T-helper 17 cell (primary cell): ENCODE measurements at places on chromosomes 1 and 21.

GRCh38 chr1:33680281-33680840, 183.5 kb upstream of the HMGB4 start:
- no peak for DNase-seq

GRCh38 chr1:201149400-201149799, 4.9 kb downstream of the TMEM9 start:
- no peak for DNase-seq

GRCh38 chr1:81554108-81554507, 246.6 kb upstream of the ADGRL2 start:
- DNase-seq: no peak

GRCh38 chr1:66253330-66253921, 280.5 kb upstream of the SGIP1 start:
- no peak for DNase-seq

- DNase-seq: no peak
These were observed 19.8 kb downstream of the SPOCD1 start for GRCh38 chr1:31795801-31796621.

- DNase-seq: no peak
These were observed 103.3 kb downstream of the PEX14 start for GRCh38 chr1:10578070-10578469.

GRCh38 chr1:229862017-229862774, 204.8 kb upstream of the GALNT2 start:
- DNase-seq: no peak

GRCh38 chr1:87134625-87135328, 193.9 kb upstream of the LMO4 start:
- DNase-seq: no peak

GRCh38 chr1:93824834-93825233, 54.2 kb downstream of the DNTTIP2 start:
- no peak for DNase-seq

GRCh38 chr1:7171574-7171973, 386.3 kb downstream of the CAMTA1 start:
- DNase-seq: no peak

- DNase-seq: no peak
These were observed 126.5 kb downstream of the CAPN8 start for GRCh38 chr1:223538981-223539380.

GRCh38 chr1:174134003-174134659, 25.2 kb upstream of the RABGAP1L start:
- DNase-seq: no peak

- DNase-seq: no peak
These were observed 119.5 kb upstream of the COA6 start for GRCh38 chr1:234253732-234254131.

DNA sequence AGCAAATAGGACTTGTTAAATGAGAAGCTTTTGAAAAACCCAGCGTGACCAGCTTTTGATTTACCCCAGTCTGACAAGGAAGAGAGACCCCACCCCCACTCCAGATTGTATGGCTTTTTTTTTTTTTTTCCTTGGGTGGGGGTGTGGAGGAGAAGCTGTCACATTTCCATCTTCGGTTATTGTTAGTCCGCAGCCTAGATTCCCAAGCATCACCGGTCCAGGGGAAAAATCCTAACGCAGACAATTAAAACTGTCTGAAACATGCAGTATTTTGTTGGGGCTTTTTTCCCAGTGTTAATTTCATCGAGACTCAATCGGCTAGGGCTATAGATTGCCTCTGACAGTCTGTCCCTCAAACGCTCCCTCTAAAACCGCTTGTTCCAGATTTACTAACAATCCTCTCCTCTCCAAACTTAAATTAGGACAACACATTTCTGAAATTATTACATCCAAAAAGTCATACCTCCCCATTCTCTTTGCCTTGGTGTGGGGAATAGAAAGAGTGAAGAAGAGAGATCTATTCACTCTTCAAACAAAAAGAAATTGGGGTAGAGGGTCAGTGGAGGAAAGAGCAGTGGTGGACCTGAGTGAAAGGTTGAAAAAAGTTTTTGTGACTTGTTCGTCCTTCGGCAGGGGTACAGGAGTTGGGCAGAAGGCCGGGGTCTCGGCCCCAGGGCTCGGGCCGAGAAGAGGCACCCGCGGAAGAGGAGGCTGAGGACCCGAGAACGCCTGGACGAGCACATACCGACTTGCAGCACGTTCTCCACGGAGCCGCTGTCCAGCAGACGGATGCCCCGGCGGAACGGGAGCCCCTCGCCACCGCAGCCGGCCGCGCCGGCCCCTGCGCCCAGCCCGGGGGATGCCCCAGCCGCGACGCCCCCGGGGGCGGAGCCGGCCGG, 1.1 kb downstream of the ZSWIM5 start:
- no peak for DNase-seq

DNA sequence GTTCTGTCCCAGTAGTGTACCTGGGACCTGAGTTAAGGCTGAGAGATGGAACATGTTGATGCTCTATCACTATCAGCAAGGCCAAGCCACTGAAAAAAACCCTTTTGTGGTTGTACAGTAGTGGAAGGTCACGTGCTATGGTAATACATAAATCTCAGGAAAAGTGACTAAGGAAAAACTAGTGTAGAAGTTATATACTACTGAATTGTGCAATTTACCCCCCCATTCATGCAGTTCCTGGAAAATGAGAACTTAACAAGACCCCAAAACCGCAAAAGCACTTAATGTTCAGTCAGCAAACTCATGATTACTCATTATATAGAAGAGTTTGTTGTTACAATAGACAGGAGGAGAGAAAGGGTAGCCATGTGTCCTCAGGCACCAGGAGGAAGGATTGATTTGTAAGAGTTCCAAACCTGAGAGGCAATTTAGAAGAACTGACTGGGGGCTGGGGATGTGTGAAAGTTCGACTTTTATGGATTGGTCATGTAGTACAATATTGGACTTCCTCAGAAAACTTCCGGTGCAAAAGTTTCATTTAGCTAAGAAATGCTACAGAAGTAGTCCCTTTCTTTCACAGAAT, 91.6 kb downstream of the RGL1 start:
- DNase-seq: no peak

- no peak for DNase-seq
These were observed 46.7 kb upstream of the PTBP2 start for GRCh38 chr1:96674915-96675314.

DNA sequence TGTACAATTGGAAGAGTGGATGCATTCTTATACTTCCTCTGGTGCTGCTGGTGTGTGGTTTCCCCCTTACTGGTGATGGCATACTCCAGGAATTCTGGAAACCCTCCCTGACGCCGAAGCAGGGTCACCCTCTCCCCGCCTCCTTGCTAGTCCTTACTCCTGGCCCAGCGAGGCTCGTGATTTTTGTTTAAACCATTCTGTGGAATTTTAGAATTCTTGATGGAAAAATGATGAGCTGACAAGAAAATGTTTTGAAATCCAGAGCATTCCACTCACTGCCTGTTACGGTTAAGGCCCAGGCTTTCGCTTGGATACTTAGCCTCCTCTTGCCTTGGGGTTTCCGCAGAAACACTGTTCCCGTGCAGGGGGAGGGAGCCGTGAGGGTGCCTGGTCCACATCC, 41.1 kb downstream of the IL6R start:
- no peak for DNase-seq

DNA sequence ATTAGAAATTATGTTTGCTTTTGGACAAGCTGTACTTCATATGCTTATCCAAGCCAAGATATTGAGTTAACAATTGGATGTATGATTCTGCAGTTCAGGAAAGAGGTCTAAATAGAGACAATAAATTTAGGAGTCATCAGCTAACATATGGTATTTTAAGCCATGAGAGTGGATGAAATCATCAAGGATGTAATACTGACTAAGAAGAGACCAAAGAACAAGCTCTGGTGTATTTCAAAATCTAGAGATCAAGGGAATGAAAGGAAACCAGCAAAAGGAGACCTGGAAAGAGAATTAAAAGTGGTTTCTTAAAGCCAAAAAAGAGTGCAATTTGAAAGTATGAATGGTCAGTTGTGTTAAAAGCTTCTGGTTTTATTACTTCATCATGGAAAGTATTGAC, 183.6 kb upstream of the BEND5 start:
- no peak for DNase-seq

DNA sequence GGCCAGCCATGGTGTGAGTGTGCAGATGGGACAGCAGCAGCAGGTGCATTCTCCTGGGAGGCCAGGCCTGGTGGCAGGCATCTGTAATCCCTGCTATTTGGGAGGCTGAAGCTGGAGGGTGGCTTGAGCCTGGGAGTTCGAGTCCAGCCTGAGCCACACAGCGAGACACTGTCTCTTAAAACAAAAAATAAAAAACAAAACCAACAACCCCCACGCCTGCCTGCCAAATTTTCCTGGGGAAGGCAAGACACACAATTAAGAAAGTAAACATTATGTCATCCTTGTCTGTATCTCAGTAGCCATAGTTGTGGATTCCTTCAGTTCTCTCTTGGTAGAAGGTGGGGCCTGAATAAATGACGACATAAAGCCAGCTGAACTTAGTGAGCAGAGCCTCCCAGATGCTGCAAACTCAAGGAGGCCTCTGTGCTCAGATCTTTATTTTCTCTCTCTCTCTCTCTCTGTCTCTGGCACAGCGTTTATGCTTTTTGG, 57.6 kb upstream of the CD34 start:
- no peak for DNase-seq

DNA sequence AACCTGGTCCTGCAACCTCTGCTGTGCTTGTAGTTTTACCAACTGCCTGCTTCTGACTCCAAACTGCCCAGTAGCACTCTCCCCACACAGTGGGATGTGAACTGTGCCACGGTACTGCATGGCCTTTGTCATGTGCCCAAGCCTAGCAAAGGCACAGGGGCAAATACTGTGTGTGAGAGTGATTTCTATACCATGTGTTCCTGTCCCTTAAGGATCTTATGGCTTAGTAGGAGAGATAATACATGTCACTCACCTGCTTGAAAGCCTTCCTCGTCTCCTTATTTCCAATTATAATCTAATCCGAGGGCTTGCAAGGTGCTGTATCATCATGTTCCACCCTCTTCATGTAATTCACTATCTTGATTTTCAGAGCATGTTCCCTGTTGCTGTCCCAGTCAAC, 51.3 kb downstream of the UBE4B start:
- no peak for DNase-seq

DNA sequence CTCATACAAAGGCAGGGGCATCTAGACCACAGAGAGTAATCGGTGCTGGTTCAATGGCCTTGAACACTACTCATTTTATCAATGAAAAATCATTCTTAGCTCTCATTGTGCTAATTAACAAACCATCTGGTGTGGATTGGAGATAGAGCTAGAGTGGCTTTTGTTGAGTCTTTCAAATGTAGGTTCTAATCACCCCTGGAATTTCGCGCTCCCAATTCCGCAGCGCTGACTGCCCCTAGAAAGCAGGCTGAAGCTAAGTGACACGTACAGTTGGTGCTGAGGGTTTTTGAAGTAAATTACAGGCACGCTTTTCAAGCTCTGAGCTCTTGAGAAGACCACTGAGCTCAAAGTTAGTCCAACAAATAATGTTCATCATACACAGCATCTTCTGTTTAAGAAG, 31.2 kb upstream of the CA6 start:
- no peak for DNase-seq

DNA sequence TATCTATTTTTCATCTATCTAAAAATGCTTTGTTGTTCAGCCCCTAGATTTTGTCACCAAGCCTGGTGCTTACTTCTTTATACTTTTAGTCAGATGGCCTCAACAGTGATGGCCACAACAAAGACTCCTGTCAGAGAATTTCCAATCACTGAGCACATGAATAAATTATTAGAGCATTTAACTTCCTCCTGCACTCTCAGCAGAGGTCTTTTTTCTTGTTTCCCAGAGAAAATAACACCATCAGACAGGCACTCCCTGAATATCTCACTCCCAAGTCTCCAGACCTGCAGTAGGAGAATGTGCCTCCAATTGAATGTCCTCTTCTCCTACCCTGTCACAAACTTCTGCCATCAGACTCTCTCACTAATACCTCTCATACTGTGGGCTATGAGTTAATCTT, 616.0 kb upstream of the NR5A2 start:
- DNase-seq: no peak

- no peak for DNase-seq
These were observed 26.3 kb downstream of the ADAMTS1 start for GRCh38 chr21:26818906-26819305.

GRCh38 chr1:228417483-228418203, 982 bp upstream of the TRIM17 start:
- DNase-seq: no peak

DNA sequence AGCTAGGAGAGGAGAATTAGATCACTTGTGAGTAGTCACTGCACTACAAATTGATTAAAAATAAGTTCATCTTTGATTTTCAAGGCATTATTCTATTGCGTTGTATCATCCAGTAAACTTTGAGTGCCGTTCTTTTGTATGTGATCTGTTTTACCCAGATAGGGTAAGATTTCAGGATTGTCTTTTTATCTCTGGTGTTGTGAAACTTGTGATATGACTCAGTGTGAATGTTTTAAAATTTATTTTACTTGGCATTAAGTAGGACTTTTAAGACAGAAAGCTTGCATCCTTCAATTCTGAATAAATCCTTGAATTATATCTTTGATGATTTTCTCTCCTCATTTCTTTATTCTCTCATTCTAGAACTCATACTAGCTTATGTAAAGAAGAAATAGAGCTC, 93.3 kb upstream of the ADAMTS5 start:
- no peak for DNase-seq

DNA sequence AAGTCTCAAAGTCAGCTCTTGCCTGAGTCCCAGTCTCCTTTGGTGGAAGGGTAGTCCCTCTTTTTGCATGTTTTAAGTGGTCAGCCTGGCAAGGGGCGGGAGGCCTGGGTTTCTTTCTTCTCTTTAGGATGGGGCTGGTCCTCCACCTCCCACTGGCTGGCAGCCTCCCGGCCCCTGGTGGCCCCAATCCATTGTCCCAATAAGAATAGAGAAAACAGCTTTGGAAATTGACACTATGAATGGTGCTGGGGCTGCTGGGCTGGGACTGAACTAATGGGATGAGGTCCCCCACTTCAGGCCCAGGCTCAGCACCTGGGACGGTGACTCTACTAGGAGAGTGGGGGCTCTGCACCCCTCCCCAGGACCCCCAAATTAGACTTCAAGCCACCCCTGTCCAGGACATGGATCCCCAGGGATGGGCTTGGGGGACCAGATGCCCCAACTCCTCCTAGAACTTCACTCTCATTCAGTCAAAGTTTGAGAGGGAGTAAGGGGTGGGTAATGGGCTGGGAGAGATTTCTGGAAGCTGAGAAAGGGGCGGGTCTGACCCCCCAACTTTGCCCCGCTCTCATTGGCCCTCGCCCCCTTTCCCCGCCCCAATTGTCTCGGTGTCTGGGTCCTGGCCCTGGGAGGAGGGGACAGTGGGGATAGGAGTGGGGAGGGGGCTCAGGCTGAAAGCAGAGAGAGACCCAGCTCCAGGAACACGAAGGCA, 18.2 kb downstream of the SLC27A3 start:
- no peak for DNase-seq

DNA sequence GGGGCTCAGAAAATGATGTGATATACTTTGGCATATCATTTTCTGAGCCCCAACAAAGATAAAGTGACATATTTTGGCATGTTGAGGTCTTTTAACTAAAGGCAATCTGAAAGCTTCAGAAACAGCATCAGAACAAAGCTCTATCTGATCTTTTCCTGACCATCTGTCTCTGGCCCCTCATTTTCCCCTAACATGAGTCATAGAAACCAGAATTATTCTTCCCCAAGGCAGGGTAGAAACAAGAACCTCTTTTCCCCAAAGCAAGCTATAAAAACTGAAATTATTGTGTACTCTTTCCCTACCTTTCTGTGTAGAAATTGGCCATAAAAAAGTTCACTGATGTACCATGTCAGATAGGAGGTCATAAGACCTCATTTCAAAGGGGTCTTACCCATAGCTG, 48.7 kb upstream of the PLA2G4A start:
- DNase-seq: no peak

- DNase-seq: no peak
These were observed 725.5 kb upstream of the CHRM3 start for GRCh38 chr1:238660849-238661248.

GRCh38 chr1:7899741-7900140, 40.9 kb downstream of the TNFRSF9 start:
- DNase-seq: no peak
